ENCODE measurements at places on chromosomes 7 and 10. TPM values are rescaled to one million over a fixed set of nuclear protein-coding genes. Genes with fewer than 3 reads are reported as not detected.

DNA sequence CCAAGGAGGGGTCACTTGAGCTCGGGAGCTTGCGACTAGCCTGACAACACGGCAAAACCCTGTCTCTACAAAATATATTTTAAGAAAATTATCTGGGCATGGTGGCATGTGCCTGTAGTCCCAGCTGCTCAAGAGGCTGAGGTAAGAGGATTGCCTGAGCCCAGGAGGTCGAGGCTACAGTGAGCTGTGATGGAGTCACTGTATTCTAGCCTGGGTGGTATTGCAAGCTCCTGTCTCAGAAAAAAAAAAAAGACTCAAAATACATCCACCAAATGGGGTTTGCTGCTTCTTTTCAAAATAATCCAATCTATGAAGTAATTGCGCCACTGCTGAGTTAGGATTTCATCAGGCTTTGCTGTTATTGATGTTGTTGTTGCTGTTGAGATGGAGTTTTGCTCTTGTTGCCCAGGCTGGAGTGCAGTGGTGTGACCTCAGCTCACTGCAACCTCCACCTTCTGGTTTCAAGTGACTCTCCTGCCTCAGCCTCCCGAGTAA lies 11.1 kb upstream of the VIM start:
- H3K36me3 ChIP-seq, result no peaks in the 10 kb centered on the region
- H3K4me3 ChIP-seq, result no peak overlapping the region
- peaks cover 5% of the 10 kb centered on the region for H3K4me1 ChIP-seq
- H3K27ac ChIP-seq, result peak overlapping the region; percentile 0
- H3K27me3 ChIP-seq, result no peaks in the 10 kb centered on the region
- DNase-seq, result no peak

CDC14C gene
- total RNA-seq, result not detected

DNA sequence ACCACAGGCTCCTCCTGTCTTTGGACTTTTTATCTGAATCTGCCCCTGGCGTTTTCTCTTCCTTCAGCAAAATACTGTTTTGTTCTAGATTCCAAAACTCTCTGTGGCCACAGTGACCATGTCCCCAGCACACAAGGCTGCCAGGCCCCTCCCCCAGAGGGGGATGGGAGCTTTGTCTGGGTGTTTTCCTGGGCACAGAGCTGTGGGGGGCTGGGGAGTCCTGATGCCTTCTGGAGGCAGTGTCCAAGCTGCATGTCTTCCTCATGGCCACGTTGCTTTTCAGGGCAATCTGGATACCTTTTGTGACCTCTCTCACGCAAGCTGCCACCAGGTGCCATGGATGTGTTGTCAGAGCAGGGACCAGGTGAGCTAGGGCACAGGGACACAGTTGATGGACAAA lies 26.2 kb downstream of the ANTXRL start:
- H3K27ac ChIP-seq, result no peak overlapping the region
- H3K36me3 ChIP-seq, result no peaks in the 10 kb centered on the region
- DNase-seq, result no peak
- H3K4me1 ChIP-seq, result no peaks in the 10 kb centered on the region
- H3K4me3 ChIP-seq, result no peak overlapping the region
- H3K27me3 ChIP-seq, result no peaks in the 10 kb centered on the region

FAM185A gene
- total RNA-seq, result 10.2 TPM

HSPA14 gene
- 9.4 TPM for total RNA-seq

GRCh38 chr10:103184615-103185014 lies 8.5 kb downstream of the NT5C2 start:
- H3K36me3 ChIP-seq, result peaks cover 8% of the 10 kb centered on the region
- H3K4me1 ChIP-seq, result peaks cover 4% of the 10 kb centered on the region
- no peak for DNase-seq
- H3K27ac ChIP-seq, result peak overlapping the region; percentile 10
- peak overlapping the region; percentile 20 for H3K4me3 ChIP-seq

AKR1C4 gene
- not detected for total RNA-seq

DNA sequence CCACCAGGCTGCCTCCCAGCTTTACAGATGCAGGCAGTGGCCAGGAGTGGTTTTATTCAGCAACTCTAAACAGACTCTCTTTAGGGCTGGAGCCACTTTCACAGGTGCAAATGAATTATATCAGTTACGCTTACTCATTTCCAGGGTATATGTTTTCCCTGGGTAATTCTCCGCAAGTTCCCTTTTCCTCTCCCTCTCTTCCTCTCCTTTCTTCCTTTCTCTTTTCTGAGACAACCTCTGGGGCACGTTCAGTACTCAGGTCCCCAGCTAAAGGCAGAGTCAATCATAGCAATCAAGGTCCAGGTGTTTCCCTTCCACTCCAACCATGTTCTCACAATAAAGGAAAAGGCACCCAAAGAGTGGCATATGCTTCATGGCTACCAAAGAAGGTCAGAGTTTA lies 41.3 kb downstream of the PDLIM1 start:
- H3K27me3 ChIP-seq, result no peaks in the 10 kb centered on the region
- peak overlapping the region; percentile 48 for H3K27ac ChIP-seq
- DNase-seq, result no peak
- H3K4me1 ChIP-seq, result peaks cover 37% of the 10 kb centered on the region
- H3K36me3 ChIP-seq, result peaks cover 43% of the 10 kb centered on the region

DNA sequence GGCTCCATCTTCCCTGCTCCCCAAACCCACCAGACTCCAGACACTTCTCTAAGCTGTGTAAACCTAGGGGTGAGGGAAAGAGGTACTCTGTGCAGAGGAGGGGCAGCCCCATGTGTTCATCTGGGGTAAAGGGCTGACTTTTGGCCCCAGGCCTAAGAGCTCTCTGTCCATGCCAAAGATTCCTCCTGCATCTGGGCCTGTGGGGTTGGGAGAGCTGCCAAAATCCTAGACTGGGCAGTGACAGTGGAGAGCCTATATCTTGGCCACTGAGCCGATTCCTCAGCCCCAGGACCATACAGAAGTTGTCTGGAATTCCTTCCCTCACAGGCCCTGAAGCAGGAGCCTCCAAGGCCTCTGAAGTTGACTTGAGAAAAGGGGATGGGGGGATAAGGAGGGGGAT lies 25.3 kb upstream of the LEP start:
- H3K27ac ChIP-seq, result no peak overlapping the region
- DNase-seq, result no peak
- no peaks in the 10 kb centered on the region for H3K36me3 ChIP-seq
- no peak overlapping the region for H3K4me3 ChIP-seq

DNA sequence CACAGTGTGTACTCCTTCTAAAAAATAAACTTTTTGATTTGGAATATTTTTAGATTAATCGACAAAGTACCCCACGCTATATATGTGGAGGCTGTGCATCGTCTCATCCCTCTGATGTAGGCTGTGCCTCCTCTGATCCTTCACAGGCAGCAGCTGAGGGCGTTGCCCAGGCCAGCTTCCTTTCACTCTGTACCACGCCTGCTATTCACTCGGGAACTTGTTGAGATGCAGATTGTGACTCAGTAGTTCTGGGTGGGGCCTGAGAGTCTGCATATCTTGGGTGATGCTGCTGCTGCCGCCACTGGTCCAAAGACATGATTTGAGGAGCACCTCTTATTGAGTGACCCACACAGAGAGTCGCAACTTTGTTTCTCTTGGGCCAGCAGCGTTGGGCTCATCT lies 7.9 kb upstream of the C10orf120 start:
- H3K4me1 ChIP-seq, result no peaks in the 10 kb centered on the region
- no peak overlapping the region for H3K27ac ChIP-seq
- no peaks in the 10 kb centered on the region for H3K36me3 ChIP-seq

GRCh38 chr10:112852306-112852705 lies 97.7 kb upstream of the TCF7L2 start:
- no peak for DNase-seq
- no peak overlapping the region for H3K4me3 ChIP-seq
- no peak overlapping the region for H3K27ac ChIP-seq
- no peaks in the 10 kb centered on the region for H3K36me3 ChIP-seq
- H3K4me1 ChIP-seq, result no peaks in the 10 kb centered on the region

Data from heart left ventricle (tissue), 16 donors.